Left lung (tissue), 14 donors: ENCODE measurements at places on chromosomes 1 and 21. TPM values are rescaled to one million over a fixed set of nuclear protein-coding genes. Genes with fewer than 3 reads are reported as not detected.

The DDAH1 gene
- total RNA-seq = 121 TPM

The DHRS3 gene
- 120 TPM for total RNA-seq

The MFAP2 gene
- 8.0 TPM for total RNA-seq

The B4GALT2 gene
- 39.1 TPM for total RNA-seq

The CD1E gene
- total RNA-seq = 0.47 TPM

The TEDDM1 gene
- not detected for total RNA-seq

The TAS1R1 gene
- not detected for total RNA-seq

DNA sequence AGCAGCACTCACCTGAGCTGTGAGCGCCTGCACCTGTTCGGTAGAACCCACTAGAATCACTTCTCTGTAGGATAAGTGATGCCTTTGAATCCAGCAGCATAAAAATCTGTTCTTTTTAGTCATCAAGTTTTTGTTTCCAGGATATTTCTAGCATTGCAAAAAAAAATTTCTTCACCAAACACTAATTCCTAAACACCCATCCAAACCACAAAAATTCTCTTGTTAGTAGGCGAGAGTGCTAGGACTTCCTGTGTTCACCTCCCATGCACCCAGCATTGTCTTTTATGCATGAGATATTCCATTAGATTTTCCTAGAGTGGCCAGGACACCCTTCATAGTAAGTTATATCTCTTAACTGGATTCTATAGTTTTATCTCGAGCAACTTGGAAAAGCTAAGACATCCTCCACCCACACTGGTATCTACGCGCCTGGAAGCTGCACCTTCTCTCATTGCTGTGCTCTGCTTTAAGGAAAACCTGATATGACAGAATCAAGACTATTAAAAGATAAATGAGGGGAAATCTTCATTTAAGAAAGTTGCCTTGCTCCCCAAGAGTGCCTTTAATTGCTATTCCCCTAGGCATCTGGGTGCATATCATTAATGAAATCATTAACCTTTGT lies 12.3 kb downstream of the SERTAD4 start:
- DNase-seq = no peak

GRCh38 chr1:162028726-162029125 lies 5.1 kb upstream of the OLFML2B start:
- no peak for DNase-seq

DNA sequence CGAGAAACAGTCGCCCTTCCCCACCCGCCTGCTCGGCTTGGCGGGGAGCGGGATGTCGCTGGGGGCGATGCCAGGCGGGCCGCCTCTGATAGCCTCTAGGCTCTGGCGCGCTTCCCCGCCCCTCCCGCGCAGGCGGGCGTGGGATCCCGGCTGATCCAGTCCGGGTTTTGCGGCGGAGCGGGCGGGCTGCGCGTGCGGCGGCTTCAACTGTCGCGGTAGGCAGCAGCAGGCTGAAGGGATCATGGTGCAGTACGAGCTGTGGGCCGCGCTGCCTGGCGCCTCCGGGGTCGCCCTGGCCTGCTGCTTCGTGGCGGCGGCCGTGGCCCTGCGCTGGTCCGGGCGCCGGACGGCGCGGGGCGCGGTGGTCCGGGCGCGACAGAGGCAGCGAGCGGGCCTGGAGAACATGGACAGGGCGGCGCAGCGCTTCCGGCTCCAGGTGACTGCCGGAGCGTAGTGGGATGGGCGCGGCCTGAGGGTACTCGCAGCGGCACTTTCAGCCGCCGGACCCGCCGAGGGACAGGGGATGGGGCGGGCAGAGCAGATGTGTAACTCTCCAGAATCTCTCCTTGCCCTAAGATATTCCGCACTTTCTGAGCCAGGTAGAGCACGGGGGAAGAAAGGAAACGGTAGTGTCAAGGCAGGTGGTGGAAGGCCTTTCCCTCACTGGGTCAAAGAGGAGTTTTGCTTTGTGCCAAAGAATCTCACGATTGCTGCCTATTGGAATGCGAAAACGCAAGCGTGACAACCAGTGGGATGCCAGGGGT lies at the start of gene FAAH:
TSS of gene FAAH (plus strand) at position 210 of the 764 bp plus-strand sequence. CDS start at position 242, 32 bp downstream.
- DNase-seq = peak; percentile 59

DNA sequence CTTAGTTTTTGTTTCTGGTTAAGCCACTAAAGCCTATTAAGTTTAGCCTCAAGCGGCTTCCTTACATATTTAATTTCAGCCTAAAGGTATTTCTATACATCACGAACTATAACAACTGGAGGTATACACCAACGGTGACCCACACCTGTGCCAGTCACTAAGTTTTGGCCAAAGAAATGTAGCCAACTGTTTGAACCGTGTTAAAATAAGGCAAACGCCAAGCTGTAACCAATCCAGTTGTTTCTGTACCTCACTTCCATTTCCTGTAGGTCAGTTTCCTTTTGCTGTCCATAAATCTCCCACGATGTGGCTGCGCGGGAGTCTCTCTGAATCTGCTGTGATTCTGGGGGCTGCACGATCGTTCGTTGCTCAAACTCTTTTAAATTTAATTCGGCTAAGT lies 5.6 kb upstream of the ERO1B start:
- no peak for DNase-seq

DNA sequence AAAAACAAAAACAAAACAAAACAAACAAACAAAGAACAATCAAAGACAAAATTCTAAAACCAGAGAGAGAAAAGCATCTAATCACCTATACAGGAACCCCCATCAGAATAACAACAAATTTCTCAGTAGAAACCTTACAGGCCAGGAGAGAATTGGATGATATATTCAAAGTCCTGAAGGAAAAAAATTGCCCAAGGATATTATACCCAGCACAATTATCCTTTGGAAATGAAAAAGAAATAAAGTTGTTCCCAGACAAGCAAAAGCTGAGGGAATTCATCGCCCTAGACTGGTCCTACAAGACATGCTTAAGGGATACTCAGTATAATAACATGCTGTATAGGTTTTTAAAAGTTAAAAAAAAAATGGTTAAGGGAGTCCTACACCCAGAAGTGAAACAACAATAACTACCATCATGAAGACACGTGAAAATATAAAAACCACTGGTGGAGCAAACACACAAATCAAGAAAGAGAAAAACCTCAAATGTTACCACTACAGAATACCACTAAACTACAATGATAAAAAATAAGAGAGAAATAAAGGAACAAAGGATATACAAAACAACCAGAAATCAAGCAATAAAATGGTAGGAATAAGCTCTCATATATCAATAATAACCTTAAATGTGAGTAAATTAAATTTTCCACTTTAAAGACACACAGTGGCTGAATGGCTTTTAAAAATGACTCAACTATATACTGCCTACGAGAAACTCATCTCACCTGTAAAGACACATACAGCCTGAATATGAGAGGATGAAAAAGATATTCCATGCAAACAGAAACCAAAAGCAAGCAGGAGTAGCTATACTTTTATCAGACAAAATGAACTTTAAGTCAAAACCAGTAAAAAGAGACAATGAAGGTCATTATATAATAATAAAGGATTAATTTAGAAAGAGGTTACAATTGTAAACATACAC lies 121.9 kb downstream of the ACBD6 start:
- DNase-seq = no peak

GRCh38 chr1:205593532-205593931 lies 38.3 kb downstream of the ELK4 start:
- DNase-seq = no peak

- DNase-seq = peak; percentile 11
Observed at GRCh38 chr1:100670083-100670482, 49.5 kb upstream of the VCAM1 start.

- DNase-seq = no peak
Observed at GRCh38 chr1:246647113-246647512, 77.1 kb upstream of the SCCPDH start.

GRCh38 chr1:226950316-226950715 lies 10.2 kb downstream of the COQ8A start:
- no peak for DNase-seq

- DNase-seq = no peak
Observed at GRCh38 chr1:3195480-3195815, 126.4 kb downstream of the PRDM16 start.

DNA sequence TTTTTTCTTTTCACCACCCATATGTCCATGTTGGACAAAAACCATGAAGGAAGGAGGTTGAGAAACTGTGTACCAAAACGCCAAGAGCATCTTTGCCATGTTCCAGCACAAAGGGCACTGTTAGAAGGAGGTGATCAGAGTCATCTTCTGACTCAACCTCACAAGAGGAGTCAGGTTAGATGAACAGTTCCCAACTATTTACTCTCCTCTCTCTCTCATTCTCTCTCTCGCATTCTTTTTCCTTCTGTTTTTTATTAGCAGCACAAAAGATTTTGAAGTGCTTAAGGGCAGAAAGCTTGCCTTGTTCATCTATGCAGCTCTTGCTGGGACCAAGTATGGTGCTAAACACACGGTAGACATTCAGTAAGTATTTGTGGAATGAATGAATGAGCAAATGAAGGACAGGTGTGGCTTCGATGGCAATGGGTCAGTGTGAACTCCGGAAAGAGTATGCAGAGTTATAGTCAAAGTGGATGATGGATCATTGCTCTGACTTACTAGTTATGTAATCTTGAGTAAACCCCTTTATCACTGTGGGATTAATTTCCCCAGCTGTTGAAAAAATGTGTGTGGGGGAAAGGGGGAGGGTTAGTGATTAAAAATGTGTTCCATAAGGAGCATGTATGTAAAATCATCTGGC lies 33.9 kb downstream of the DDR2 start:
- DNase-seq = no peak

- peak; percentile 29 for DNase-seq
Observed at GRCh38 chr21:45383615-45384201, 21.3 kb upstream of the COL18A1 start.

- DNase-seq = no peak
Observed at GRCh38 chr1:55981010-55981650, 598.2 kb downstream of the PLPP3 start.

GRCh38 chr1:55703726-55704363 lies 488.7 kb upstream of the USP24 start:
- no peak for DNase-seq

DNA sequence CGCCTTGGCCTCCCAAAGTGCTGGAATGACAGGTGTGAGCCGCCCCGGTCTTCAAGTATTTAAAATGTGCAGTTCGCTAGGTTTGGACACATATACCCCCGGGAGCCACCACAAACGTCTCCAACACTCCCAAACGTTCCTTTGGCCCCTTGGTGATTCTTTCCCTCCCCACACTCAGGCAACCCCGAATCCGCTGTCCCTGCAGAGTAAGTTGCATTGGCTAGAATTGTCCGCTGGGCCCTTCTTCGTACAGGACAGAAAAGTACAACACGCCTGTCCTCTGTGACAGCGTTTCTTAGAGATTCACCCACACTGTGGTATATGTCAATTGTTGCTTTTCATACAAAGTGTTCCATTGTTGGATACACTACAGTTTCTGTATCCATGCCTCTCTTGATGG lies 3.2 kb upstream of the PERM1 start:
- DNase-seq = no peak

- peak; percentile 1 for DNase-seq
Observed at GRCh38 chr1:199173356-199173755, 534.5 kb downstream of the PTPRC start.

DNA sequence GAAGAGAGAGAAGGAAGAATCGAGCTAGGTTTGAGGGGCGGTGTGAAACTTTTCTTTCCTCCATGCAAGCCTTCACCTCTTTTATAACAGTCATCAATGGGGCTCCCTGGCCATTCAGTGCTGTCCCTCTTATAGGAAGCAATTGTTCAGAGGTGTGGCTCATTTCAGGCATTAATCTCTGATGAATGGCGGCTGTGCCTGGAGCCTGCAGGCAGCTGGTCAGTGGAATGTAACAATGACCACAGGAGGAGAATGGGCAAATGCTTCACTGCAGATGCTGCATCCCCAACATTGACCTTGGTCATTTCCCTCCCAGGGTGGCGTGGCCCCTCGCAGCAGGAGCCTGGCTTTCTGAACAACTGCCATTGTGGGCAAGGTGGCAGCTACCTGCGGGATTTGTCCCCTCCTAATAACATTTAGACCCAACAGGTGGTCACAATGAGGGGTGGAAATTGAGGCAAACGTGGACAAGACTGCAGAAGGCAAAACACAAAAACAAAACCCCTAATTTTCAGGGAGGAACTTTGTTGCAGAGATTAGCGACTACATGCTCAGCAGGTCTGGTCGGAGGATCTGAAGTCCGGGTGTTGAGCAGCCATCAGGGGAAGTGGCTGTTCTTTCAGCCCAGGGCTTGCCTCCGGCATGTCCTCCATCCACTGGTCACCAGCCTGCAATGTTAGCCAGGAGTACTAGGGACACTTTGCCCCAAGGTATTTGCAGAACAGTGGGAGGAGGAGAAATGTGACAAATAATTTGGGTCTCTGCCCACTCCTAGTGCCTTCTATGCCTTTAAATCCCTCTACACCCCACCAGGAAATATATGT lies 97.3 kb upstream of the PAXBP1 start:
- DNase-seq = no peak

DNA sequence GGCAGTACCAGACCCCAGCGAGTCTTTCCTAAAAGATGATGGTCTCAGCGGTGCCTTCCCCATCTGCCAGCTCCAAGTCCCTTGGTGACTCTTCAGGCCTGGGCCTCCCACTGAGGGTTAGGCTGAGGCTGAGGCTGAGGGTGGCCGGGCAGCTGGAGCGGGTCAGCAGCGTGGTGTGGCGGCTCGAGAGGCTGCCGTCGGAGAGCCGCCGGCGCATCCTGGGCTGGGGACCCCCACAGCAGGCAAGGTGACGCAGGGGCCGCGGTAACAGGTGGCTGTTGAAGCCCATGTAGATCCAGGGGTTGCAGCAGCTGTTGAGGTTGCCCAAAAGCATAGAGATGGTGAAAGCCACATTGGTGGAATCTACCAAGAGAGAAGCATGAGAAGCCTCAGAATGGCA lies 7.0 kb downstream of the AVPR1B start:
- no peak for DNase-seq

GRCh38 chr1:106768501-106768900 lies 288.0 kb upstream of the PRMT6 start:
- no peak for DNase-seq

DNA sequence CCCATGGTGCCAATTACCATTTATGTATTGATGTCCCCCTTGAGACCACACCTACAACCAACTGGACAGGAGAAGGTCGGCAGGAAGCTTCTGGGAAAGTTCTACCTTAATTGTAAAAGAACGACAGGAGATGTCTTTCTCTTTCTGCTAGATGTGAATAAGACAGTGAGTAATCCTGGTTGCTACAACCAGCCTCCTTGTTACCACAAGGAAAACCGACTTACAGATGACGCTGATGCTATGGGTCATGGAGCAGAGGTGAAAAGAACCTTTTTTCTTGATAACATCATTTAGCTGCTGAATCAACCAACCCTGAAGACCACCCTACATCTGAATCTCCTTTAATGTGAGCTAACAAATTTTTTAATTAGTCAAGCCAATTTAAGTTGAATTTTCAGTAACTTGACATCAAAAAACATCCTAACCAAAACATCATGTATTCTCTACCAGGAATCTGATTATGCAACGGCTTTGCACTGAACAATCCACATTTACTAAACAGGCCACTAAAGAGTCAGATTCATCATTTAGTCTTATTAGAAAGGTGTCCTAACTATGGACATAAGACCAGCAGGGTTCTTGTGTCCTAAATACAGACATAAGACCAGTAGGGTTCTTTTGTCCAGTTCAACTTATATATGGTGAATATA lies 23.0 kb downstream of the RGS2 start:
- no peak for DNase-seq
